ENCODE measurements at places on chromosomes 6 and 20.

DNA sequence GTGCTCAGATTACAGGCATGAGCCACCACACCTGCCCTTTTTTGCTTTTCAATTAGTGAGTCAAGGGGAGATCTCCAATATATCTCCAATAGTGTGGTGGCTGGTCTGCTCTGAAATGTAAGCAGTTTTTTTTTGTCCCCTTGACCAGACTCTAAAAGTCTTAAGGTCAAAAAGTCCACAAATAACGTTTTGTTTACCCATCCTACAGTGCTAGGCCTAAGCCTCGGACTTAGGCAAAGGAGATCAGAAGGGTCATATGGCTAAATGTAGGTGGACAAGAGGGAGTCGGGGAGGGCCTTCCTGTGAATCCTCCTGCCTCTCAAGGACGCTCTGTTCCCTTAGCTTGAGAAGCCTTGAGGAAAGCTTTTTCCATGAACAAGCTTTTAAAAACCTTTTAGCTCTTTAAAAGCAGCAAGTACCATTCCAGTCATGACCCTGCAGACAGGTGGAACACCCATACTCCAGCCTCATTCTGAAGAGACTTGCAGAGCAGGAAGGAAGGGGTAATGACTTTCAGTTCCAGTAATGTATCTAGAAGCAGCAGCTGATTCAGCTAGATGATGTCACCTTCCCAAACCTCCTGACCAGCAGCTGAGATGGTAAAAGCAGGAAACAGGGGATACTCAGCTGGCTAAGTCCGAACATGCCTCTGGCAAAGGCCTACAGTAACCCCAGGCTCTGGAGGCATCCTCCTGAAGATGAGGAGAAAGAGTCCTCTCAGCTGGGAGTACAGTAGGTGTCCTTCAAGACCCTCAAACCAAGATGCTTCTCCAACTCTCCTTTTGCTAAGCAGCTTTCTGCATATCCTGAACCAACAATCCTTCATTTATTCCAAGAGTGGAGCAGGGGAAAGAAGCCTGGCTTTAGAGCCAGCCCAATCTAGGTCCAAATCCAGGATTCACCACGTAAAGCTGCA, 23.6 kb downstream of the BCL2L1 start:
- peak; percentile 84 for DNase-seq

- DNase-seq: no peak
These were observed 37.1 kb downstream of the PROKR2 start for GRCh38 chr20:5279661-5280060.

DNA sequence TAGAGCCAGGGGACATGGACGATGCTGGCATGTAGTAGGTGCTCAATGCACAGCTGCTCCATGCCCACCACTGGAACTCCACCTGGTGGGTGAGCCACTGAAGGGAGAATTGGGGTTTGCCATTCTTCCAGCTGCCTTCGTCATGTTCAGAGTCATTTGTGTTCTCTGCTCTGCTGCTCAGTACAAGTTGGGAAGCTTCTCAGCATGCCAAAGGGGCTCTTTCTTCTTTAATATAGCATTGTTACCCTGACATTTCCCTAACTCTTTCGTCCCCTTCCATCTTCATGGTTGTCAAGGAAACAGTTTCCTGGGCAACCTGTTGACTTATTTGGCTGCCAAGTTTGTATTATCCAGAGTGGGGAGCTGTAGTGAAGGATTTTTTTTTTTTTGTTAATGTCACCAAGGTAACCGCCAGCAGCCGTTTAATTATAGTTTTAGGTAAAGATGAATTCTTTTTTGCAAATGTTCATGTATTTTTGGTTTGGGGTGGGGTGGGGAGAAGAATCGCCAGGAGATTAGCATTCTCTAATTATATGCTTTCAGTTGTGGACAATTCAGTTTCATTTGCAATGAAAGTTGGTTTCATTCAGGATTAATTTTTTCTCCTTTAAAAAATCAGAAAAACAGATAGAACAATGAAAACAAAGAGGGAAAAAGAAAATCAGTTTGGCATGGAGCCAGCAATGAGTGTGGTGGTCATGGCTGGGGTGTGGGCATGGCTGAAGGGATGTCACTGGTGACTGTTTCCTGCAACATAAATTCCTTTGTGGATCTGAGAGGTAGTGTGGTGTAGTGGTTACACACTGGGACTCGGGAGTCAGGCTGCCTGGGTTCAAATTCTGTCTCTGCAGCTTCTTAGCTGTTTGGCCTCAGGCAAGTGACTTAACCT, 73.0 kb upstream of the KCNG1 start:
- no peak for DNase-seq

GRCh38 chr6:107973594-107973993, 15.6 kb upstream of the SEC63 start:
- no peak for DNase-seq

DNA sequence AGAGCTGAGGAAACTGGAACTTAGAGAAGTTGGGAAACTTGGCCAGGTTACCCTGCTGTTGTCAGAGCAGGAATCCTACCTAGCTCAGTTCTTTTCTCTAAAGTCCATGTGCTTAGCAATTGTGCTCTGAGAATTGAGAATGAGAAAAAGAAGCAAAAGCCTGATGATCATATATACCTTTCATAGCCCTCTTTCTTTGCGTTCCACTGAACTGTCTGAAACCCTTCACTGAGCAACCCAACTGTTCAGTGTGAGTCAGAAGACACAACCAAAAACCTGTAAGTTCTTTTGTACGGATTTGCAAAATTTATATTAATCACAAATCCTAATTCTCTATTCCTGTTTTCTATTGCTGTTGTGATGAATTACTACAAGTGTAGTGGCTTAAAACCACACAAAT, 80.6 kb downstream of the PHF3 start:
- no peak for DNase-seq

GRCh38 chr6:16496210-16496609, 257.8 kb downstream of the GMPR start:
- DNase-seq: no peak

Data from AG09309 (cell line).